CD4-positive, alpha-beta T cell treated with Interleukin-1 beta for 1 hour (primary cell): ENCODE measurements at places on chromosomes 3 and 15.

- no peak for DNase-seq
Observed at GRCh38 chr3:136604961-136605360, 147.2 kb downstream of the STAG1 start.

DNA sequence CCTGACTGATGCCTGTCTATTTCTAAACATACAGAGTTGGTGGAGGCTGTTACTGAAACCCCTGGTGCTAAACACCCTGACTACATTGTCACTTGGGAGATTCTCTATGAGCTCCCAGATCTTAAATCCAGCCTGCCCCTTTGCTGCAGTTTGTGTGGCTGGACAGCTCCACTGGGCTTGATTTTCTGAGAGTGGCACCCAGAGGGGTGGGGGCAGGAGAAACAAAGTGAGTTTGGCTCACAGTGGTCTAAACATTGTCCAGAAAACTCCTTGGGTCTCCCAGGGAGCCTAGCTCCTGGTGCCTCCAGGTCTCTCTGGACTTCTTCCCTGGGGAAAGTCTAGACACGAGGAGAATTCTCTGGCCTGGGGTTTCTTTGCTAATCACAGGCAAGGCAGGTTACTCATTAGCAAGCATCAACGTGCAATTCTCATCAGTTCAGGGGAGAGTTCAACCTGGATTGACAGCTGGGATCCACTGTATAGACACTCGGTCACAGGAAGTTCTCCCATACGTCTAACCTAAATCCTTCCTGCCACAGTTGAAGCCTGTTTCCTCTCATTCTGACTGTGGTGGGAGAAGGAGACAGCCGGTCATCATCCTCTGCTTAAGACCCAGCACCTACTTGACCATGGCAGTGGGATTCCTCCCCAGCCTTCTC, 7.1 kb upstream of the DLL4 start:
- DNase-seq = no peak

GRCh38 chr15:82263350-82263749, 732 bp downstream of the SAXO2 start:
- no peak for DNase-seq

DNA sequence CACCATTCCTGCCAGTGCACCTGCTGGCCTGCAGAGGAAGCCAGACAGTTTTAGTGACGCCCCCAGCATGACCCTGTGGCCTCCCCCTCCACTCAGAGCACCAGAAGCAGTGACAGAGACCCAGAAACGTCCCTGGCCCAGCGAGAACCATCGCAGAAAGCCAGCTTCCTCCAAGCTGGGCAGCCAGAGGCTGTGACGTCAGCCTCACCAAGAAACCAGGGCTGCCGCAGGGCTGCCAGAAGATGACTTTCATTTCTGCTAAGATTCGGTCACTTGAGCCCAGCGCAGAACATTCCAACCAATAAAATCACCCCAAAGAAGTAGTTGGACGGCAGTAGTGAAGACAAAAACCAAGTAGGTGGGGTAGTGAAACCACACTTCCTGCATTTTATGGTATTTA, 29.6 kb upstream of the RPL32 start:
- DNase-seq = peak; percentile 54

- DNase-seq = no peak
Observed at GRCh38 chr3:135499426-135499825, 466.1 kb upstream of the PPP2R3A start.

GRCh38 chr3:44227632-44228031, 14.1 kb upstream of the TOPAZ1 start:
- no peak for DNase-seq

DNA sequence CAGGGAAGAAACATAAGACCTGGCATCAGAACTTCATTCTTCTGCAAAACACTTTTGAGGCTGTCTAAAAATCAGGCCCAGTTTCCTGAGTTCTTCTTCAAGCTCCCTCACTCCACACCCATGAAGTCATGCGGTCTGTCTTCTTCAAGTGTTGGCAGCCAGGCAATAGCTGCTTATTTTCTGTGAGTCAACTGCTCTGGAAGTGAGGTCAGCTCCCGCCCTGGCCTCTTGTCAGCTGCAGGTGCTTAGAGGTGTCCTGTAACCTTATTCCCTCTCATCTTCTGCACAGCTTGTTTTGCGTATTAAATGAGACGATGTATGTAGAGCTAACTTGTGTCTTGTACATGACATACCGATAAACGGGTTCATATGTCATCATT, 226.1 kb downstream of the ADAMTS17 start:
- no peak for DNase-seq

- no peak for DNase-seq
Observed at GRCh38 chr15:40594429-40594836, 384 bp downstream of the KNL1 start.

DNA sequence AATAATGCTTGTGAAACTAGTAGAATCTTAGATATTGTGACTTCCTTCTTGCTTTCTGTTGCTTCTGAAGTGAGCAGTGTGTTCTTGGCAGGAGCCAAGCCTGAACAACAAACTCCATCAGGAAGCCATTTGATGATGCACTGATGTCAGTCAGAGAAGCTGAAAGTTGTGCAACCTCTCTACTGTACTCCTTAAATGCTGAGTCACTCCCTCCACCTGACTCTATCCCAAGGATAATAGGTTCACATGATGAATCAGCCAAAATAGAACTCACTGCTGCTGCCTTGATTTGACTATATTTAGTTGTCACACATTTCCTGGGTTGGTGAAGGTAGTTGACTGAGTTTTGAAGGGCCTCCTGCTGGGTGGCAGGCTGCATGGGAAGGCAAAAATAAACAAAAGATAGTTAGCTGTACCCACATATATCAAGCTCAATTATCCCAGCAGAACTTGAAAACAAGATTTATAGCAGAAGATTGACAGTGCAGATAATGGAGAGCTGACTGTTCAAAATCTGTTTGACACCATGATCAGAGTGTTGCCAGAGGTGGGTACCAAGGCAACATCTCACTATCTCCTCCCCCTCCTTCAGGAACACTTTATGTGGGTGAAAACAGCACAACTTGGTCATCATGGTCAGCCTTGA, 328.4 kb upstream of the DPH6 start:
- no peak for DNase-seq

DNA sequence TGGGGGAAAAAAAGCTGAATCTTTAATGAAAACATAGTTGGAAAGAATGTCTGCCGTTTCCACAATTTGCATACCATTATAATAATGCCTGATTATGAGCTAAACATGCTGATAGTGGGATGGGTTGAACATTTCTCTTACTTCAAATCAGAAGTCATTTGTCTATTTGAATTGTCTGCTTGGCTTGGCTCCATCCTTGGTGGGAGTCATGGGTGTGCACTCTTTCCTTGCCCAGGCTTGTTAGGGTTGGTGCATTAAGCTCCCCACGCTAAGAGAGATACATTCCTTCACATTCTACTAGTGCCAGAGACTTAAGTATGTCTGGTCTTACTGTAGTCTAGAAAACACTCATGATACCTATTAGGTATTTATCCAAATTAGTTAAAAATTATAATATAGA, 121.4 kb upstream of the RARB start:
- DNase-seq = no peak

DNA sequence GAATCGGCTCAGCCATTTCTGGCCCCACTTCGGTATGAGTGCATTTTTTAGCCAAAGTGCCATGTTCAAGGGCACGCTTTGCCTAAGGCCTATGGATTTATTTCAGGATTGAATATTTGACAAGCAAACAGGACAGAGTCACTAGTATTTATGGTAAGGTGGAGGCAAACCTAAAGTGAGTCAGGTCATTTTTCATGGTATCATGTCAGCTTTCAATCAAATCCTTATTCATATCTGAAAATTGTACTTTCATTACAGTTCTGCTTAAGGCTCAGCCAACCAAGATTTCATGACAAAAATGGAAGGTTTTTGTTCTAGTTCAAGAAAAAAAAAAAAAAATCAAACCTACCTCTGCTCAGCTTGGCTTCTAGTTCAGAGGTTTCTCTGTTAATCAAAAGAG, 30.5 kb upstream of the ICE2 start:
- DNase-seq = no peak

- no peak for DNase-seq
Observed at GRCh38 chr3:52682016-52682415, 3.7 kb downstream of the PBRM1 start.

DNA sequence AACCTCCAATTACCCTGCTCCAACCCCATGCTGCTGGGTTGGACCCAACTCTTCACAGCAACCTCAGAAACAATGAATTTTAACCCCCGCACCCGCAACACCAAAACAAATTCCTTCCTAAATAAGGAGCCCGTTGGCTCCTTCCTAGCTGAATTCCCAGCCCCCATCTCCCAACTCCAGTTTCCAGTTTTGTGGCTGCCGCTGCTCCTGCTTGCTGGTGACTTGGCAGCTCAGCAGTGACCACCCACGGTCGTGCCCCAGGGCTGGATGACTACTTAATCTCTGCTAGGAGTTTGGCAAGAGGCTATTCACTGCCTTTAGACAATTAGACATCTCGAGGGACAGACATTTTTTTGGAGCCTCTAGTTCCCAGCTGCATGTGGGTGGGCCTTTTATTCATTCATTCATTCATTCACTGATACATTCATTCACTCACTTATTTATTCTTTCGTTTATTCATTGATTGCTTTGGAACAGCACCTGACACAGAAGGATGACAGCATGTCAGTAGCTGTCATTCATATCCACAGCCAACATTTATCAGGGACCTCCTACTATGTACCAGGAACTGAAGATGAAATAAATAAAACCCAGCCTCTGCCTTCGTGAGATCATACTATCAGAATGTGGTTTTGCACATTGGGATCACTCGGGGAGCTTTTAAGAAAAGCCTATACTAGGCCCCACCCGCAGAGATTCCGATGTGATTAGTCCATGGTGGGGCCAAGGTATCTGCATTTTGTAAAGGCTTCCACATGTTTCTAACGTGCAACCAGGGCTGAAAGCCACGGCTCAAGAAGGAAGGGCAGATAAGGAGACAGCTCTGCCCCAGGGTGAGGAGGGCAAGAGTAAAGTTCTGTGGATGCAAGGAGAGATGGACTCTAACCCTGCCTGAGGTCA, 256.5 kb downstream of the SHQ1 start:
- no peak for DNase-seq

GRCh38 chr3:126573492-126574117, 14.9 kb upstream of the C3orf22 start:
- DNase-seq = no peak

- DNase-seq = no peak
Observed at GRCh38 chr3:128071771-128072453, 19.7 kb downstream of the SEC61A1 start.

DNA sequence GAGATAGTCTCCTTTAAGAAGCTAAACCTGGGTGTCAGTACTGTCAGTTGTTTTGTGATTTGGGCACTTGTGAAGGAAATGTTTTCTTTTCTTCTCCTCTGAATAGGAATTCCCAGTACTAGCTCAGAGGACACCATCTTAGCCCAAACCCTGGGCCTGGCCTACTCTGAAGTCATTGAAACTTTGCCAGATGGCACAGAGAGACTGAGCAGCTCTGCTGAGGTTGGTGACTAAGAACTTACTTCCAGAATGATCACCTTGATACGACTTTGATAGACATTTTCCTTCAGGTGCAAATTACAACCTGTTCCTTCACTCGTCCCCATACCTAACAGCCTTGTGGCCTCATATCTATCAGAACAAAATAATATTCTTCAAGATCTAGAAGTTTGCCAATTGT, 100.2 kb downstream of the LARS2 start:
- DNase-seq = no peak
